ENCODE measurements at places on chromosomes 6 and 20. TPM values are rescaled to one million over a fixed set of nuclear protein-coding genes. Genes with fewer than 3 reads are reported as not detected.

DNA sequence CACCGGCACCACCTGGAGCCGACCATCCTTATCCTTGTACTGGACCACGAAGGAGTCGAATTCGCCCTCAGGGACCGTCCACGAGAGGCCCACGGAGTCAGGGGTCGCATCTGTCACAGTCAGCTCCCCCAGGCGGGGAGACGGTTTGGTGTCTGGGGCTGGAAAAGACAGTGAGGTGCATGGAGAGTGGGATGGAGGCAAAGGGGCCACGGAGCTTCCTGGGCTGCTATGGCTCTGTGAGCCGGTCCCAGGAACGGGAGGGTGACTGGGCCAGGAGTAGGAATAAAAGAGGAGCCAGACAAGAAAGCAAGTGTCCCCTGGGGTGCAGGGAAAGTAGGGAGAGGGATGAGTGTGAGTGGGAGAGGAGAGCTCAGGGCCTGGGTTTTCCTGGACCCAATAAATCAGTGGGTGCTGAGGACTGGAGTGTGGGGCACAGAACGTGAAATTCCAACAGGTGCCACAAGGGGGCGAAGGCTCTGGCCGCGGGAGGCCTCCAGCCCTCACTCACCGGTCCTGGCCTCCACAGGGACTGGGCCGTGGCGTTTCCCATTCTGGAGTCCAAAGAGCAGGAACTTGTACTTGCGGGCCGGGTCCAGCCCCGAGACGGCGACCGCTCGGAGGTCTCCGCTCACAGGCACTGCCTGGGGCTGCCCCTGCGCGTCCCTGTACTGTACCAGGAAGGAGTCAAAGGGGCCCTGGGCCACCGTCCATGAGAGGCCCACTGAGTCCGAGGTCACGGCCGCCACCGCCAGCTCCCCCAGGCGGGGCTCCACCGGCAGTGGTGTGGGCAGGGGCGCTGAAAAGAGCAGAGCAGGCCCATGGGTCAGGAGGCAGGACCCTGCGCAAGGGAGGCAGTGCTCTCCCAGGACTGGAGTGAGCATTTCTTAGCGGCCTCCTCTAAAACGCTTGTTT, 9.9 kb downstream of the CYP21A2 start:
- peak; percentile 28 for DNase-seq

GRCh38 chr20:41426086-41426830, 59.6 kb upstream of the EMILIN3 start:
- no peak for DNase-seq

- DNase-seq: no peak
These were observed 104.4 kb downstream of the C6orf118 start for GRCh38 chr6:165204807-165205545.

GRCh38 chr6:44474643-44475042, 87.1 kb downstream of the CDC5L start:
- DNase-seq: no peak

DNA sequence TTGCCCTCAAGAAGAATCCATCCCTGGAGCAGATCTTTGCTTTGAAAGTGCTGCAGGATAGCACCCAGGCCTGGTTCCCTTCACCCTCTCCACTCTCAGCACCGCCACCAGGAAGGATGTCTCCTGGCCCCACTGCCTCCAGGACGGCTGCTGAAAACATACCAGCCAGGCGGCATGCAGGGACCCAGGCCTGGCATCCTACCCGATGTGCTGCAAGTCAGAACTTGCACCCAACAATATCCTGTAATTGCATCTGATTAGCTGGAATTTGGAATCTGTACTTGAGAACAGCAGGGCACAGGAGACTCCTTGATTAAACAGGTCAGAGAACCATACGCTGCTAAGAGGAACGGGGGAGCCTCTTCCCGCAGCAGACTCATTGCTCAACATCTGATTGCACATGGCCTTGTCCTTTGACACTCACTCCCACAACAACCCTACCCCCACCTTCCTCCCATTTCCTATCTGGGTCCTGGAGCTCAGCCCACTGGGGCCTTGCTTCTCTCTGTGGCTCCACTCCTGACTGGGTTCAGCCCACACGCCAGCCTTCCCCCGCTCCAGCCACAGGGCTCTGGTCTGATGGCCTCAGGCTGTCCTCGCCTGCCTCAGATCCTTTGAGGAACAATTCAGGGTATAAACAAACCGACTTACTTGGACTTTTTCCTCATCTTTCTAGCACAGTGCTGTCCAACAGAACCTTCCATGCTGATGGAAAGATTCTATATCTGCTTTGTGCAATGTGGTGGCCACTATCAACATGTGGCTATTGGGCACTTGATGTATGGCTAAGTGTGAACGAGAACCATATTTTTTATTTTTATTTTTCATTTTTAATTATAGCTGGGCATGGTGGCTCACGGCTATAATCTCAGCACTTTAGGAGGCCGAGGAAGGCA, 78.0 kb downstream of the FGD2 start:
- DNase-seq: peak; percentile 76

The CLDN20 gene
- not detected for polyA plus RNA-seq
